ENCODE measurements at places on chromosomes 1 and 21.

- no peak for DNase-seq
Measured at GRCh38 chr1:73862355-73862754, 335.6 kb downstream of the LRRIQ3 start.

DNA sequence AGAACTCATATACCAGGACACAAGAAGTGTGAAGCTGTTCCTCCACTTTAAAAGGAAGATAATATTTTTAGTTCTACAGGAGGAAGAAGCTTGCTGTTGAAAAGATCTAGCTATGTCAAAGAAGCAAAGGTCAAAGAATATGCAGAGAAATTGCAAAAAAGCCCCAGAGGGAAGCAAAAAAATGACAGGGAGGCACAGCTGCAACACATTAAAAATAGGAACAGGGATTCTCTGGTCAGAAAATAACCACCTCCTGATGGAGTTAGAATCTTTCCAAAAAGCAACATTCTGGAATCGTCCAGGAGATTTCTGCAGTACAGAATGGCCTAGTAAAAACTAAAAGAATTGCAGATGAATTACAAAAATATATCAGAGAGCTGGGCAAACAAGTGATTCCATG, 238.9 kb upstream of the PRMT6 start:
- DNase-seq, result no peak

- DNase-seq, result no peak
Measured at GRCh38 chr1:39671433-39671792, 494 bp downstream of the NT5C1A start.

- no peak for DNase-seq
Measured at GRCh38 chr1:169650551-169650950, 20.6 kb upstream of the SELP start.

DNA sequence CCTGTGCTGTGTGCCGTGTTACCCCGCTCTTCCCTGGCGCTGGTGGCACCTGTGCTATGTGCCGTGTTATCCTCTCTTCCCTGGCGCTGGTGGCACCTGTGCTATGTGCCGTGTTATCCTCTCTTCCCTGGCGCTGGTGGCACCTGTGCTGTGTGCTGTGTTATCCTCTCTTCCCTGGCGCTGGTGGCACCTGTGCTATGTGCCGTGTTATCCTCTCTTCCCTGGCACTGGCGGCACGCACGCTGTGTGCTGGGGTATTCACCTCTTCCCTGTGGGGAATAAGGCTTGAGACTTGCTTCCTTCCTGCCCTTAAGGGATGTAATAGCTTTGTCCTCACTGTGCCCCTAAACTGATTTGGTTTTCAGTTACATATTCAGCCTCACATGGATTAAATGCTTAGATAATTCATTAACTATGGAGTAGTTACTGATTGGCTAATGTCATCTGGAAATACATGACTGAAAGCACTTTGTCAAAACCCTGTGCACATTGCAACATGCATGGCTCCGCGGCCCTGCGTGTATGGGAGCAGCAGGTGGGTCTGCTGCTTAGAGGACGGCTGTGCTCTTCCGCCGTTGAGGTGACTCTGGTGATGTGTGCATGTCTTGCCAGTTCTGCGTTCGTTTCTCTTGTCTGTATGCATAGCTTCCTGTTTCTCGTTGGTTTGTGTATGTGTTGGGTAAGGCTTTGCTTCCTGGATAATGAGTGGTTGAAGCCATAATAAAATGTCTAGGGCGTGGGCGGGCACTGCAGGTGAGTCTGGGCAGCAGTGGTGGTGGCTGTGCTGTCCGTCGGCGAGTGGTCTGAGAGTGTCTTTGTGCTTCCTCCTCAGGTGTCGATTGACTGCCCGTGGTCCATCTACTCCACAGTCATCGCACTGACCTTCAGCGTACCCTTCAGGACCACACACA, 17.9 kb upstream of the PWP2 start:
- no peak for DNase-seq

DNA sequence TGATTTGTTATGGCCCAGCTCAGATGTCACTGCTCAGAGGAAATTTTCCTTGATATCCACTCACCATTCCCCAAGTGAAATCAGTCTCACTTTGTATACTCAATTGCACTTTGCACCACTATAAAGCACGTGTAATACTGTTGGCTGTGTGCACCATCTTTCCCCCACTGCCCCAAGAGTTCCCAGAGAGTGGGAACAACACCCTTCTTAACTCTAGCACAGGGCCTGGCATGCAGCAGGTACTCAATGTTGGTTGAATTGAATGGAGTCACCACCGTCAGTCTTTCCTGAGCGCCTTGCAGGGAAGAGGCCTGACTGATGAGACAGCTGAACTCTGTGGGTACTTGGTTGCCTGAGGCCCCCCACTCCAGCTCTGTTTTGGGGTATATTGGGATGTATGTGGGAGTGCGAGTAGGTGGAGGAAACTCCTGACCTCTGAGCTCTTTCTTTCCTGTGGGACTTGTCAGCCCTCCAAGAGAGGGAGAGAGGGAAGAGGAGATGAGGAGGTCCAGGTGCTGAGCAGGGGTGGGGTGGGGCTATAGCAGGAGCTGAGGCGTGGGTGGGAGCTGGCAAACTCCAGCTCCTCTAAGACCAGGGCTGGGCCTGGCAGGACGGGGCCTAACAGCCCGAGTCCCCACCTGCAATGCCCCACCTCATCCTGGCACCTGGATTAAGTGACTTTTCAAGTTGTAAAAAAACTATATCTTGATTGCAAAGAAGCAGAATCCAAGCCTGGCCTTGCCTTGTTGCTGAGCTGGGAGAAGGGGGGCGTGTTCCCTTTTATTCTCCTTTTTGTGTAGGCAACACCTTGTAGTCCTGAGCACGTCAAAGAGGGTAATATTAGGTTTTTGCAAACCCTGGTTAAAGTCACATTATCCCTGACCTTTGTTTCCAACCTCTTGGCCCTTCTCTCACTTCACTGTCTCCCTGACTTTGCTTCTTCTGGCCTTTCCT, 19.4 kb upstream of the WASF2 start:
- no peak for DNase-seq

DNA sequence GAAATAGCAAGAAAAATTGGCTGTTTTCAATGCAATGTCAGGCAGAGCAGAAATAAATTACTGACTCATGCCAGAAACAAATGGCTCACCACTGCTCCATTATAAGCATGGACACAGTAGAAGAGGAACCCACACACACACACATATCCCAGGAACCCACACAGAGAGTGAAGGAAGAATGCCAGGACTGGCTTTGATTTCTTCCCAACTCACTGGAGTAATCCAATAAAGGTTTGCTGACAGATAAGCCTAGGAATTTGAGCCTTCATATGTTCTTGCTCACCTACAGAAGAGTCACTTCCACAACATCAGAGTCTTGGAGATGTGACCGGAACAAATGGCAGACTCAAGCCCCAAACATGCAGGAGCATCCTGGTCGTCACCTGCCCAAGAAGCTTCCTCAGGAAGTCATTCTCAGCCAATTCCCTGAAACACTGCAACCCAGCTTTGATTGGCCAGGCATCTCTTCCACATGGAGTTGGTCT, 2.2 kb downstream of the SH3BP5L start:
- DNase-seq, result peak; percentile 97

- DNase-seq, result no peak
Measured at GRCh38 chr1:1356796-1357401, 1.5 kb downstream of the MXRA8 start.

DNA sequence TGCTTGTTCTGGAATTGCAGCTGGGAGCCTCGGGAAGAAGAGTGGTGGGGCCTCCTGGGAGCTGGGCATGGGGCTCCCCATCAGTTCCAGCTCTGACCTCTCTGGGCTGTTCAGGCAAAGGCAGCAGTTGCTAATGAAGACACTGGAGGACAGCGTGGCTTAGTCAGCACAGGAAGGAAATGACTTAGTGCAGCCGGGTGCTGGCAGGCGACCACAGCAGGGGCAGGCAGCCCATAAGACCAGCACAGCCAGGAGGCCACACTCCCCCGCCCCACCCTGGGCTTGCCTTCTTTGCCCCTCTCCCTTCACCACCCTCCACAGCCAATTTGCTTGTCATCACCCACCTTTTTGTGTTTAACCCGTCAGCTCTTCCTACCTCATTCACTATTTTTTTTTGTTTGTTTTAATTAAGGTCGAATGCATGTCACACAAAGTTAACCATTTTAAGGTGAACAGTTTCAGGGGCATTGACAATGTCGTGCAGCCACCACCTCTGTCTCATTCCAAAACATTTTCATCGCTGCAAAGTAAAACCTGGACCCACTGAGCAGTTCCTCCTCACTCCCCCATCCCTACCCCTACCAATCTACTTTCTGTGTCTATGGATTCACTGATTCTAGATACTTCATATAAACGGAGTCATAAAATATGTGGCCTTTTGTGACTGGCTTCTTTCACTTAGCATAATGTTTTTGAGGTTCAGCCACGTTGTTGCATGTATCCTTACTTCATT, 10.9 kb downstream of the OLIG2 start:
- peak; percentile 56 for DNase-seq

DNA sequence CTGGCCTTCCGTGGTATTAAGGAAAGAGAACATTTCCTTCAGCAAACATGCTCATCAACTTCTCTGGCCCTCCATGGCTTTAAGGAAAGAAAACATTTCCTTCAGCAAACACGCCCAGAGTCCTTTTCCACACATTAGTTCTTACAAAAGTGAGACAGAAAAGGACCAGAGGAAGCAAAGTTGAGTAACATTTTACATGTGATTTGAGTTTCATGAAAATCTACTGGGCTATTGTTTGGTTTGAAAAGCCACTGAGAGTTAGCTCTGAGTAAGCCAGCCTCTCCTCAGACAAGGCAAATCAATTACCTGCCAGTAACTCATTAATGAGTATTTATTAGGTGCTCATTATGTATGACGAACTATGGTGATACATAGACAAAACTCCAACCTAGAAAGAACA, 78.0 kb downstream of the NID1 start:
- DNase-seq, result no peak

DNA sequence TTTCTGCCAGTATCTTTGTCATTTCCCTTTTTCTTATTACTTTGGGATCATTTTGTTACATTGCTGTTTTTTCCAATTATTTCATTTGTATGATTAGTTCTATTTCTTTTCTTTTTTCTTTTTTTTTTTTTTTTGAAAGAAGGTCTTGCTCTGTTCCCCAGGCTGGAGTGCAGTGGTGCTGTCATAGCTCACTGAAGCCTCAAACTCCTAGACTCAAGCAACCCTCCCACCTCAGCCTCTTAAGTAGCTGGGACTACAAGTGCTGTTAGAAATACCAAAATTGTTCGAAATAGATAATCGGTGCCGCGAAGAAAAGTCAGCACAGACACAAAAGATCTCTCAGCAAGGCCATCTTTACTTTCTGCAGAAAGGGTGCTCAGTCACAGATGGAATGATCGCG, 26.6 kb upstream of the COL6A1 start:
- no peak for DNase-seq

DNA sequence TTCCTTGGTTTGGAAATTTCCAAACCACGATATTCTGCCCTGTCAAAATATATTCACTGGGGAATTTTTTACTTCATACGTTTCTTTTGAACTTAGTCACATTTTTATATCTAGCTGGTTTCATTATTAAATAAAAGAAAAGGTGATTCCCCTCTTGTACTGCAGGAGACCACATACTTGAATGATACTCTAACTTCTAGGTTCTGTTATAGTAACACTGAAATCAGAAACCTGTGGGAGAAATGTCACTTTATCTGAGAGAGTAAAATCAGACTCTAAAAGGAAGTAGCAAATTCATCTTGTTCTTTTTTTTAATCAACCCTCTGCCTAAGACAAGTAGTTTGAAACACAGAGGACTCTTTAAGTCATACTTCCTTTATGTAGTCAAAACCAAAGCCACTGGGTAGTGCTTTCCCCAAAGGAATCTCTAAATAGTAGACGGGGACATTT, 34.4 kb downstream of the MRPL39 start:
- DNase-seq, result no peak

GRCh38 chr1:15757575-15758342, 836 bp upstream of the FBLIM1 start:
- peak; percentile 26 for DNase-seq

GRCh38 chr1:211653293-211653692, 22.1 kb downstream of the NEK2 start:
- peak; percentile 47 for DNase-seq

DNA sequence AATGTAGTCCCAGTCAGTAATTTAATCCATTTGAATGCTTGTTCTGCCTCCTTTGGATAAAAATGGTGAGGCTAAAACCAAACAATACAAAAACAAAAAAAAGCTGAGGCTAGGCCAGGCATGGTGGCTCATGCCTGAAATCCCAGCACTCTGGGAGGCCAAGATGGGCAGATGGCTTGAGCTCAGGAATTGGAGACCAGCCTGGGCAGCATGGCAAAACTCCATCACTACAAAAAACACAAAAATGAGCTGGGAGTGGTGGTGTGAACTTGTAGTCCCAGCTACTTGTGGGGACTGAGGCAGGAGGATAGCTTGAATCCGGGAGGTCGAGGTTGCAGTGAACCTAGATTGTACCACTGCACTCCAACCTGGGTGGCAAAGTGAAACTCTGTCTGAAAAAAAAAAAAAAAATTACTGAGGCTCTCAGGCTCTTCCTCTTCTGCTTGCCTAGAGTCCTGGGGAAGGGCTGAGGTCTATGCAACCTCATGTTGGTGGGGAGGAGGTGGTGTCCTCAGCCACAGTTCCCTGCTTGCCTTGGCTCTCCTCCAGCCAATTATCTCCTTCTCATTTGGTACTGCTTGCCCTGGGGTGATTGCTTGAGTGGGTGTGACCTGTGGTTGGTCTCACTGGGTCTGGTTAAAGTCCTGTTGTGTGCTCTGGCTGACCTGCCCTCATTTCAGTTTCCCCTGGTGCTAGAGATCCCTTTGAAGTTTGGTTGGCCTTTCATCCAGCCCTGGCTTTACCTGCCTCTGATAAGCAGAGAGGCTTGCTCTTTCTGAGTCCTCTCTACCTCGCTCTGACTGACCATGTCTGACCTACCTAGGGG, 20.9 kb downstream of the S1PR1 start:
- DNase-seq, result no peak

DNA sequence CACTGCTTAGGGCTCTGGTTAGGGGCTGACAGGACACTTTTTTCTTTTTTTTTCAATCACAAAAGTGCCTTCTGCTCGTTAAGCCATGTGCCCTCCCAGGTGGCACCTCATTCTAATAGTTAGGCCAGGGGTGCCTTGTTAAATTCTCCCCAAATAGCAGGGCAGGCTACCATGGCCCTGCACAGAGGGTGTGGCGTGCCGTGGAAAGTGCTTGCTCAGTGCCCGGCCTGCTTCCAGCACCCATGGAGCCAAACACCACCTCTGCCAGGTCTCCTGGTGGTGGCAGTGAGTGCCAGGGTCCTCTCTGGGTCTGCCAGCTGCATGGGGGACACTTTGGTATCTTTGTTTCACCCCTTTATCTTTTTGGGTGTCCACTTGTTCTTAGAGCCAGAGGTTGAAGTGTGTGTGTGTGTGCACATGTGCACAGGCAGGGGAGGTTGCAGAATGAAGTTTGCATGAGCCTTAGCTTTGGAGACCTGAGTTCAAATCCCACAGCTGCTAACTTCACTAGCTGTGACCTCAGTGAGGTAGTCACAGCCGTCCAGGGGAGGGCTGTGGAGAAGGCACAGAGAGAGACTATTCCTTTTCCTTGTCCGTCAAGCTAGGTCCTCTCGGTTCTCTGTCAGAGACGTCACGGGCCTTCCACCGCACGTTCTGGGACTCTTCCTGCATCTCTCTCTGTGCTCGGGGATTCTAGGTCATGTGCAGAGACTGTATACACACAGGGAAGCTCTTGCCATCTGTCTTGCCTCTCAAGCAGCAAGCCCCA, 39.9 kb upstream of the CSF3R start:
- DNase-seq, result no peak

Data from AG10803 (cell line).